Calu3 (cell line): ENCODE measurements at places on chromosomes 2 and 18. TPM values are rescaled to one million over a fixed set of nuclear protein-coding genes. Genes with fewer than 3 reads are reported as not detected.

DNA sequence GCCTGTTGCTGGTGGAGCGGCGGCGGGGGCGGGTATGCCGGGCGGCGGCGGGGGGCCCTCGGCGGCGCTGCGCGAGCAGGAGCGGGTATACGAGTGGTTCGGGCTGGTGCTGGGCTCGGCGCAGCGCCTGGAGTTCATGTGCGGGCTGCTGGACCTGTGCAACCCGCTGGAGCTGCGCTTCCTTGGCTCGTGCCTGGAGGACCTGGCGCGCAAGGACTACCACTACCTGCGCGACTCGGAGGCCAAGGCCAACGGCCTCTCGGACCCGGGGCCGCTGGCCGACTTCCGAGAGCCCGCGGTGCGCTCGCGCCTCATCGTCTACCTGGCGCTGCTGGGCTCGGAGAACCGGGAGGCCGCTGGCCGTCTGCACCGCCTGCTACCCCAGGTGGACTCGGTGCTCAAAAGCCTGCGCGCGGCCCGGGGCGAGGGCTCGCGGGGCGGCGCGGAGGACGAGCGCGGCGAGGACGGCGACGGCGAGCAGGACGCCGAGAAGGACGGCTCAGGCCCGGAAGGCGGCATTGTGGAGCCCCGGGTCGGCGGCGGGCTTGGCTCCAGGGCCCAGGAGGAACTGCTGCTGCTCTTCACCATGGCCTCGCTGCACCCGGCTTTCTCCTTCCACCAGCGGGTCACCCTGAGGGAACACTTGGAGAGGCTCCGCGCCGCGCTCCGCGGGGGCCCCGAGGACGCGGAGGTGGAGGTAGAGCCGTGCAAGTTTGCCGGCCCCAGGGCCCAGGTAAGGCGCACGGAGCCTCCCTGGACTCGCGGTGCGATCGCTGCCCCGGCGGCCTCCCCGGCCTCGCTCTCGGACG lies 1.0 kb downstream of the ZCCHC2 start:
- no peaks in the 10 kb centered on the region for H3K27me3 ChIP-seq

SLC16A14 gene
- total RNA-seq = 3.7 and 5.5 TPM in 2 replicates

NIFK gene
- 82.9 and 95.2 TPM in 2 replicates for total RNA-seq

DNA sequence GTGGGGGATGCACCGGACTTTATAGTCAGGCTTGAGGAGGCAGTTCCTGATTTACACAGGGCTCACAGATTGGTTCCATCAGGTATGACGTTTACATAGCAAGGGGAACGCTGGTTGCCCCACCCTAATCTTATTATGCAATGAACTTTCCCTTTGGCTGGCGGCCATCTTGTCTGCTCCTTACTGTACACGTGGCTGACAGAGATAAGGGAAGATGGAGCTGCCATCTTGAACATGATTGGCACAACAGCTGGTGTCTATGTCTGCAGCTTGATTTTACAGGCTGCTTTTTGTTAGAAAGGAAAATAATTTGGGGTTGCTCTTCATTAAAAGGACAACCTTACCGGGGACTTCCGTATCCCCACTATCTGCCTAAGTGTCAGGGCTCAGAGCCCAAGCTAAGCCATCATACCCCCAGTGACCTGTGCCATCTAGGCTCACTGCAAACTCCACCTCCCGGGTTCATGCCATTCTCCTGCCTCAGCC lies 33.5 kb upstream of the ATG16L1 start:
- H3K36me3 ChIP-seq = no peaks in the 10 kb centered on the region
- DNase-seq = no peak
- no peak overlapping the region for H3K27ac ChIP-seq
- H3K27me3 ChIP-seq = no peaks in the 10 kb centered on the region
- H3K4me3 ChIP-seq = no peak overlapping the region

TMEFF2 gene
- 0.64 TPM in 1 of 2 replicates, not detected in the other for total RNA-seq

- H3K4me3 ChIP-seq = no peak overlapping the region
- H3K27ac ChIP-seq = no peak overlapping the region
- DNase-seq = no peak
- no peaks in the 10 kb centered on the region for H3K27me3 ChIP-seq
- H3K36me3 ChIP-seq = peaks cover 24% of the 10 kb centered on the region
Measured at GRCh38 chr18:68699043-68699442, 15.9 kb downstream of the TMX3 start.

GRCh38 chr2:2422621-2423020 lies 91.5 kb upstream of the MYT1L start:
- no peak for DNase-seq
- no peaks in the 10 kb centered on the region for H3K36me3 ChIP-seq
- H3K4me3 ChIP-seq = no peak overlapping the region
- H3K27ac ChIP-seq = no peak overlapping the region

NETO1 gene
- total RNA-seq = not detected in 2 replicates

SNTG2 gene
- not detected in 2 replicates for total RNA-seq

UGT1A5 gene
- 7.1 and 7.3 TPM in 2 replicates for total RNA-seq

DNA sequence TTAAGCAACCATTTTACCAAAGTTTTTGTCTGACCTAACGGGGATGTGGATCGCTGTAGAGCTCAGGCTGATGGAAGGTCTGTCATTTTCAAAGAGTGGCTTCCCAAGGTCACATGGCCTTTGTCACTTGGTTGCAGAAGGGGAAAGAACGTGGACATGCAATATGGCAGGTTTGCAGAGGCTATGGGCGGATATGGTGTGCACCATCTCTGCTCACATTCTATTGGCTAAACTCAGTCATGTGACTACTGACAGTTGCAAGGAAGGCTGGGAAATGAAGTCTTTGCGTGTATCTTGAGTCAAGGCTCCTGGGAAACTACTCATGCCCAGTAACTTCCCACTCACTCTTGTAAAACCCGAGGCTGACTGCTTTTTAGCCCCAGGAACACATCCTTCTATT lies 96.8 kb downstream of the ST6GAL2 start:
- no peaks in the 10 kb centered on the region for H3K4me1 ChIP-seq
- no peak for DNase-seq
- no peaks in the 10 kb centered on the region for H3K36me3 ChIP-seq
- H3K4me3 ChIP-seq = no peak overlapping the region
- no peak overlapping the region for H3K27ac ChIP-seq

GRCh38 chr2:236089271-236090026 lies 78.7 kb downstream of the GBX2 start:
- no peak overlapping the region for H3K4me3 ChIP-seq
- peaks cover 14% of the 10 kb centered on the region for H3K4me1 ChIP-seq
- no peak for DNase-seq
- H3K36me3 ChIP-seq = no peaks in the 10 kb centered on the region

DNA sequence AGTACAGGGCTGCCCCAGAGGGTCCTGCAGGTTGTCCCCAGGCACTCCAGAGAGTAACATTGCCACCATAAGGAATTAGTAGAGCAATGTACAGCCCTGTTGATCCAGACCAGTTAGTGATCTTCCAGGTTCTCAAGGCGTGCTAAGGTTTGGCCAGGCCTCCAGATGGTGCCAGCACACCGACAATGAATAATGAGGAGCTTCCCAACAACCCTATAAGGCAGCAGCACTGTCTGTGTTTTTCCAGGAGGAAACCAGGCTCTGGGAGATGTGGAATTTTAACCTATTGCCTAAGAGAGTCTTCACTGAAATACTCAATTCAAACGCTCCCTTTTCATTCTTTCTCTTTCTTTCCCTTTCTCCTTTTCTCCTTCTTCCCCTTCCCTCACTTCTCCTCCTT lies 122.1 kb downstream of the MGAT5 start:
- H3K36me3 ChIP-seq = no peaks in the 10 kb centered on the region
- no peaks in the 10 kb centered on the region for H3K4me1 ChIP-seq

DNA sequence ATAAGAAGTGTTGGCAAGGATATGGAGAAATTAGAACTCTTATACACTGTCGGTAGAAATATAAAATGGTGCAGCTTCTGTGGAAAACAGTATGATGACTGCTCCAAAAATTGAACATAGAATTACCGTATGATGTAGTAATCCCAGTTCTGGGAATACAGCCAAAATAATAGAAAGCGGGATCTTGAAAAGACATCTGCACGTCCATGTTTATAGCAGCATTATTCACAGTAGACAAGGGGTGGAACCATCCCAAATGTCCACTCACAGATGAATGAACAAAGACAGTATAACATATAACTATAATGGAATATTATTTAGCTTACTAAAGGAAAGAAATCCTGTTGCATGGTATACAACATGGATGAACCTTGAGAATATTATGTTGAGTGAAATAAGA lies 257.7 kb downstream of the TDRD15 start:
- peaks cover 7% of the 10 kb centered on the region for H3K27me3 ChIP-seq
- H3K36me3 ChIP-seq = no peaks in the 10 kb centered on the region
- no peaks in the 10 kb centered on the region for H3K4me1 ChIP-seq

ABCG8 gene
- 1.4 and 1.6 TPM in 2 replicates for total RNA-seq
